ENCODE measurements at places on chromosomes 6 and 20.

DNA sequence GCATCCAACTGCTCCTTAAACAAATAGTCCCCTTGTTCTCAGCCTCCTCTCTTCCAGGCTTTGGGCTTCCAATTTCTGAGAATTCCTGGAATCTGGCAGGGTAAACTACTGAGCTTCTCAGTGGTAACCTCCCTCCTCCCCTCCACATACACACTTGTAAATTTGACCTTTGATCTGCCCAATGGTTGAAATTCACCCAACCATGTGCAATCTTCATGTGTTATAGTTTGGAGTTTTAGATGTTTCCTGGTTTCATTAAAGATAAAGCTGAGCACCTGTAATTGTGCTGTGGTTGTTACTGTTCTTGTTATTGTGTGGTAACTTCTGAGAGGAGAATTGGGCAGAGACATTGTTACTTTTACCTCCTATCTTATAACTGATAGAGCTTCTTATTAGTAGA lies 328.4 kb downstream of the TPBG start:
- no peak for DNase-seq

- no peak for DNase-seq
These were observed 44.8 kb downstream of the RIPOR3 start for GRCh38 chr20:50646483-50646996.

DNA sequence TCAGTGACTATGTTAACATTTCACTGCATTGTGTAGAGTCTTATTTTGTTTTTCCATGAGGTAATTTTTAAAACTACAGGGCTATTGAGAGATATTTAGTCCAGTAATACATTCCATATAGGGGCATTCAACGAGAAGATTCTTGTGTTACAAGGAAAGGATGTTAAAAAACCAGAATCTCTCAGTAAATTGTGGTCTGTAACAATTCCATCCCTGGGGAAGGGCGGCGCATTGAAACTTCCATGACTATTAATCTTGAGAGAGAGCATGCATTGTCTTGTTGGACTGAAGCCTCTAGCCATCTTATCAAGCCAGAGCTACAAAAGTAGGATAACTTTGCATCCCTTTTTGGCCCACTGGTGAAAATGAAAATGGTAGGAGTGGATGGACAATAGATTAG lies 119.7 kb downstream of the BCKDHB start:
- no peak for DNase-seq

DNA sequence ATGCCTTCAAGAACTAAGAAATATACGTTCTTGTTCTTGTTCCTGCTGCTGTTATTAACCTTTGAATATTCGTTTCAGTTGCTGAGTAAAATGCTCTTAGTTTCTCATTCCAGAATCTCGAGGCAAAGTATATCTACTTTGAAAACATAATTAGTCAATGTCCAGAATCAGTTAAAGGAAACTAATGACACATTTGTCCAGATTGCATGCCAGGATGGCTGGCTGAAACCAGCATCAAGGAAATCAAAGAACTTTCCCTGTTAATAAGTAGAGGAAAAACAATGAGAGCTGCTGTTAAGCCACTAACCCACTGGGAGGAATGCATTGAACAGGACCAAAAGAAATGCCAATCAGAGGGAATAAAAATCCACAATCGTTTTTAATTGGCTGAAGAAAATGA lies 196.9 kb downstream of the ALDH8A1 start:
- no peak for DNase-seq

All from amniotic stem cell (primary cell).